ENCODE measurements at places on chromosomes 4 and X. TPM values are rescaled to one million over a fixed set of nuclear protein-coding genes. Genes with fewer than 3 reads are reported as not detected.

- no peak for DNase-seq
These were observed 81.6 kb downstream of the MID1 start for GRCh38 chrX:10538831-10539230.

- DNase-seq, result no peak
These were observed 54.3 kb downstream of the CLCN5 start for GRCh38 chrX:49976682-49977197.

- DNase-seq, result peak; percentile 48
These were observed 18.5 kb downstream of the SORCS2 start for GRCh38 chr4:7210824-7211223.

Gene DGKK
- not detected for total RNA-seq

Gene PDS5A
- total RNA-seq, result 50.1 TPM

Gene F8A3
- 9.8 TPM for total RNA-seq
